Naive thymus-derived CD4-positive, alpha-beta T cell (primary cell): ENCODE measurements at places on chromosomes 11 and 22. TPM values are rescaled to one million over a fixed set of nuclear protein-coding genes. Genes with fewer than 3 reads are reported as not detected.

DNA sequence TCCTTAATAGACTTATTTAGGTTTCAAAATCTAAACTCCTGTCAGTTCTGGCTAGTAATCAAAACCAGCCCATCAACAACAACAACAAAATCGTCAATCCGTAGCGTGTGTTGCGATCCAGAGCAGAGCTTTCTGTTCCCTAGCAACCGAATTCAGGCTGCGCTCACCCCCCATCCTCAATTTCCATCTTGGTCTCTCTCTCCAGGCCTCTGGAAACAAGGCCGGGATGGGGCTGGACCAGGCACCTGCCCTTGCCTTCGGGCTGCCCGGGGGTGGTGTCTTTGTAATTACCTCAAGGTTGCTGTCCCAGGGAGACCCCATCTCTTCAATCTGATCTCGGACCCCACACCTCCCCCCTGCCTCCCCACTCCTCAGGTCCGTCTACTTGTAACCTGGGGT lies 1341.5 kb downstream of the BRD1 start:
- DNase-seq = no peak

- DNase-seq = peak; percentile 17
Measured at GRCh38 chr11:57515332-57516060, at the start of gene SLC43A1. Gene SLC43A1, minus strand, starts transcription at chr11:57515702. Its CDS starts 1,591 bp downstream, at chr11:57514111.

GRCh38 chr11:114070464-114071139 lies 11.1 kb downstream of the ZBTB16 start:
- DNase-seq = no peak

- no peak for DNase-seq
Measured at GRCh38 chr22:27842201-27842600, 40.6 kb upstream of the MN1 start.

DNA sequence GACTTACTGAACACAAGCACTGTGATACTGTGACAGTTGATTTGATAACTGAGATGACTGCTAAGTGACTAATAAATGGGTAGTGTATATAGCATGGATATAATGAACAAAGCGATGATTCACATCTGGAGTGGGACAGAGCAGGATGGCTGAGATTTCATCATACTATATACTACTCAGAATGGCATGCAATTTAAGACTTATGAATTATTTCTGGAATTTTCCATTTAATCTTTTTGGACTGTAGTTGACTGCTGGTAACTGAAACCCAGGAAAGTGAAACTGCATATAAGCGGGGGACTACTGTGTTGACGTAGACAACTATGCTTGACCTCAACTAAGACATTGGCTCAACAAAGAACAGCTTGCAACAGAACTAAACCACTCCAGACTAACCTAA lies 20.0 kb upstream of the NUCB2 start:
- DNase-seq = no peak

- no peak for DNase-seq
Measured at GRCh38 chr11:1335264-1335810, 25.9 kb upstream of the TOLLIP start.

DNA sequence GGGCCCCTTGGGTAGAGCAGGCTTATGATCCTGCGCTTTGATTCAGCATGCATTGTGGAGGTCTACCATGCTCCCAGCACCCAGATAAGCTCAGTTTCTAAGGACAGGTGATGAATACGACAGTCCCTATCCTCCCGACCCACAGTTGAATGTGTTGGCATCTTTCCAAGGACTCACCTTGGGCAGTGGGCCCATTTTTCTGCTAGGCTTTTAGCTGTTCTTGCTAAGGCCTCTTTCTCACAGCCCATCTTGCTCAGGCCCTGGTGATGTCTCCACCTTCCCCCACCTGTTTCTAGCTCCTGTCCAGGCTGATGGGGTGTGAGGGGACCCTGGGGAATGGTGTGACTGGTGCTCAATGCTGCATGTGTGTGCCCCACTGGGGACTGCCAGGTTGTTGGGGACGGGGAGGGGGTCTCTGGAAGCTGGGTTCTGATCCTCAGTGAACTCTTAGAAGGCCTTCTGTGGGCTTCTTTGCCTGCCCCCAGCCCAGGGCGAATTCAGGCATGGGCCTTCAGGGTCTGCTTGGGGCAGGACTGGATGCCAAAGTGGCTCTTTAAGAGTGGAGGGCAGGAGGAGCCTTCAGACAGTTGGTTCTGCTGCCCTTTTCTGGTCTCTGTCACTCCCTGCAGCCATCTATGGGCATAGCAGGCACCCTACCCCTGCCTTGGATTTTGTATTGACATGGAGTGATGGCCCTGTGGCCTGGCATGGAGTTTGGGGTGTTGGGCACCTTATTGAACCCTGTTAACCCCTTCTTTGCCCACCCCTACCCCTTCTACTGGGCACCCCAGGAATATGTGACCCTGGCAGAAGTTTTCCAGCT lies 33.1 kb downstream of the PHLDB1 start:
- no peak for DNase-seq

DNA sequence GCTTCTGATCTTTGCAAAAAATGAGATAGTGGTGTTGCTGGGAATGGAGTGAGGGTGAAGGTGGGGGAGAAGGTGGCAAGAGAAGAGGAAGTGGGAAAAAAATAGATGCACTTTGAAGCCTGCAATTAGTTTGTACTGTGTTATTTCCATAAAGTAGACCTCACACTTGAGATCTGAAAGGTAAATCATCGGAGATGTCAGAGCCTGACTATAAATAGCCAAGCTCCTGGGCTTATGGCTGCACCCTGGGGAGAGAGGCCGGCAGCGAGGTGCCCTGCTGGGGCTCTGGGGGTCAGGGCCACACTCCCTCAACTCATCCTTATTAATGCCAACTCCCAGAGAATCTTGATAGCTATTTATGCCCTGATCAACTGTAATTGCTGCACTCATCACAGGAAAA lies 134.4 kb downstream of the NXPE2 start:
- no peak for DNase-seq

DNA sequence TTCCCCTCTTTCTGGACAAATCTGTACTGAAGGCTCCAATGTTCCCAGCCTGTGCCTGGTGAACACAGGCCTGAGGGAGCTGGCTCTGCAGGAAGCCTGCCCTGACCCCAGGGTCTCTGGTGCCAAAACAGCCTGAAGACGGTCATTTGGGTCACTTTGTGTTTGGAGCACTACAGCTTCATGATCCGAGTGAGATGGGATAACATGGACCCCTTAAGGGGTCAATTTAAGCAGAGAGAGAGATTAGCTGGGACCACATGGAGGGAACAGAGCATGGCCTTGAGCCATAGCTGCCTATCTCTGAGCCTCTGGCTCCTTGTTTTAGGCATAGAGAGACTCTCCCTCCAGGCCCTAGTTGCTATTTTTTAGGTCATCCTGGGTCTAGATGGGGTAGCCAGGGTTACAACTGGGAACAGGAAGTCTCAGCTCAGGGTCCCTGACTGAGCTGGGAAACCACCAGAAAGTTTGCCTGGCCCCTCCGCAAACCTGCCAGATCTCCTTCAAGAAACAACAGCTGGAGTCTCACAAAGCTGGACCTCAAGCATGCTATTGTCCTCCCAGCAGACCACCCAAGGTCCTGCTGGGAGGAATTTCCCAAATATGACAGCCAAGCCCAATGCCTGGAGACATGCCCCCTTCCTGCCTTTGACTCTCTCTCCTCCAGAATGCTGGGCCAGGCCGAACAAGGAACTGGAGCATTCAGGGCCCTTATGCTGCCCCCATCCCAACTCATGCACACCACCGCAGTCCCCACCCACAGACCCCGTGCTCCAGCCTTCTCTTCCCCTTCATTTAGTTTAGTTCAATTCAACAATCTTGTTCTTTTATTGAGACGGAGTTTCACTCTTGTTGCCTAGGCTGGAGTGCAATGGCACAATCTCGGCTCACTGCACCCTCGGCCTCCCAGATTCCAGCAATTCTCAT lies 4.0 kb downstream of the SLCO2B1 start:
- DNase-seq = no peak

- DNase-seq = peak; percentile 96
Measured at GRCh38 chr11:61429691-61430582, at the start of the genes CPSF7 and SDHAF2. Gene CPSF7, minus strand, starts transcription at chr11:61429975. Its CDS starts 740 bp downstream, at chr11:61429235. Gene SDHAF2, plus strand, starts transcription at chr11:61430124. Its CDS starts 23 bp downstream, at chr11:61430147.

GRCh38 chr22:48093981-48094380 lies 1331.5 kb downstream of the TBC1D22A start:
- DNase-seq = no peak

GRCh38 chr22:41544671-41545476 lies 604 bp upstream of the POLR3H start:
- DNase-seq = no peak

- no peak for DNase-seq
Measured at GRCh38 chr22:35568751-35569739, 28.4 kb downstream of the RASD2 start.

GRCh38 chr11:117524468-117525183 lies 197.0 kb downstream of the CEP164 start:
- no peak for DNase-seq

DNA sequence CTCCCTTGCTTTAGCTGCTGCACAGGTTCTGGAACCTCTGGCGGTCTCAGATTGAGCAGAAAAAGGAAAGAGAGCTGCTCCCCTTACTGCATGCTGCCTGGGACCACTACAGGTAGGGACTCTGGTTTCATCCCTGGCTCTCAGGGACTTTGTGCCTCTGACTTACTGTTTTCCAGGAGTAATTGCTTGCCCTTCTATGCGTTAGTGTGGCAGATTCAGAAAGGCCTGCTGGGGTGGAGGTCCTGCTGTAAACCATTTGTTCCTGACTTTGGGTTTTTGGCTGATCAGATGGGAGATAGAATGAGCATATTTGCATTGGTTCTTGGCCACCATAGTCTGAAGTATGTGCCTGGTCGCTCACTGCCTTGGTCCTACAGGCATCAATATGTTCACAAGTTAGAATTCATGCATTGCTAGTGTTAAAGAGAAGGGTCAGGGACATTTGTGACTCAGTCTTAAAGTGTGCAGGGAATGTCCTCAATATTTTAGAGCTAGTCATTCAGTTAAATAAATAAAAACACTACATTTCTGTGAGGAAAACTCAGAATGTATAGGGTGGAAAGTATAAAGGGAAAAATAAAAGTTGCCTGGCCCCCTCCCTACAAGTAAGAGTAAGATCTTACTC lies 78.0 kb downstream of the PISD start:
- DNase-seq = no peak

DNA sequence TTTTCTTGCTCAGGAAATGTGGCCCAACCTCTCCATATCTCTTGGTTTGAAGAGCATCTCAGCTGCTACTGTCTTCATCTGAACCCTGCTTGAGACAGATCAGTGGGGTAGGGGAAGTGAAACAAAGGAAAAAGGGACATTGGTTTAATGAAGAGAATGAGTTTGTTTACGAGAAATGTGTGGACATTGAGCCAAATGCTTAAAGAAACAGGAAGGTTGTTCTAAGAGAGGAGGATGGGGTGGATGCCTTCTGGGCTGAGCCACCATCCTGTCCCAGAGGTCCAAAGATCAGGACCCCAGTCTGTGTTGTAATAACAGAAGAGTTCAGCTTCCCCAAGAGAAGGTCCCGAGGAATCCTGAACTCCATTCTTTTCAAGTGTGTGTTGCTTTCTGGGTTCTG lies 369.7 kb downstream of the INSC start:
- no peak for DNase-seq

DNA sequence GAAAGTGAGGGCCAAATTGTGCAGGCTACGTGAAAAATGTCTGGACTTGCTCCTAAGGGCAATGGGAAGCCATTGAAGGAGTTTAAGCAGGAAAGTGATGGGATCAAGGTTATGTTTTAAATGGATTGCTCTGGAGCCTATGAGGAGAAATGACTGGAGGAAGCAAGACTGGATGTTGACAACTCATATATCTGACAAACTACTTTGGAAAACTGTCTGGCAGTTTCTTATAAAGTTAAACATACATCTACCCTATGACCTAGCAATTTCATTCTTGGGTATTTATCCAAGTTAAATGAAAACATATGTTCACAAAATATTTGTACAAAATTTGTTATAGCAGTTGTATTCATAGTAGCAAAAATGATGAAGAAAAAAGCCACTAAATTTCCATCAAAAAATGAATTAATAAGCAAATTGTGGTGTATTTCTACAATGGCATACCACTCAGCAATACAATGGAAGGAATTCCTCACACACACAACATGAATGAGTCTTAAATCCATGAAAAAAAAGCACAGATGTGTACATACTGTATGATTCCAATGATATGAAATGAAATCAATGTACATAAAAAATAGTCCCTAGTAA lies 24.1 kb downstream of the FZD4 start:
- DNase-seq = no peak

- no peak for DNase-seq
Measured at GRCh38 chr11:124916370-124916710, 2.7 kb upstream of the HEPN1 start.

DNA sequence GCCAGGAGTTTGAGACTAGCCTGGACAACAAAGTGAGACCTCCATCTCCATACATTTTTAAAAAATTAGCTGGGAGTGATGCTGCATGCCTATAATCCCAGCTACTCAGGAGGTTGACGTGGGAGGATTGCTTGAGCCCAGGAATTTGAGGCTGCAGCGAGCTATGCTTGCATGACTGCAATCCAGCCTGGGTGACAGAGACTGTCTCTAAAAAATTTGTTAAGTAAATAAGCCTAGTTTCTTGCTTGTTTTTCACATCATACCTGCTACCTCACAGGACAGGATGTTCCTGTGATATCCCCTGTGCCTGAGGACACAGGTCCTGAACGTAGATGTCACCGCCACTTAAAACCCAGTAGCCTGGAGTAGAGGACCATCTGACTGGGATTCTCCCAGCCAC lies 348.6 kb downstream of the MN1 start:
- no peak for DNase-seq

DNA sequence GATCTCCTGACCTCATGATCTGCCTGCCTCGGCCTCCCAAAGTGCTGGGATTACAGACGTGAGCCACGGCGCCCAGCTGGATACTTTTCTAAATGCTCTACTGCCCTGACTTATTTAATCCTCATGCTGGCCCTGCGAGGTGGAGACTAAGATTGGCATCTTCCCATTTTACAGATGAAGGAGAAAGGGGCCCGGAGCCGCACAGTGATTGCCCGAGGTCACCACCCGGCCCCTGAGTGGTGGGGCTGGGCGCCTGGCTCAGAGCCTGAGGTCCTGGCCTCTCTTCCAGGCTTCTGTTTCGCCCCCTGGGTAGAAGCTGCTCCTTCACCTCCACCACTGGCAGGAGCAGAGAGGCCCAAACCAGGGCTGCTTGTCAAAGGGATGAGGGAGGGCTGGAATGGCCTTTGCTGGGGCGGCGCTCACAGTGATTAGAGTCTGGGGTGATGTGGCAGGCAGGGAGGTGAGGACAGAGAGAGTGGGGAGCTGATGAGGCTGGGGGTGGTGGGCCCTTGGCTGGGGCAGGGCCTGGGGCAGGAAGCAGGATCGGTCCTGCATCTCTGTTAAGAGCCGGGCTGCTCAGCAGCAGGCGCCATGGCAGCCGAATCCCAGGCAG lies 15.4 kb upstream of the MPPED1 start:
- DNase-seq = no peak

- no peak for DNase-seq
Measured at GRCh38 chr22:31106731-31107177, 614 bp downstream of the SELENOM start.

- DNase-seq = no peak
Measured at GRCh38 chr11:2807801-2808241, 77.8 kb downstream of the CDKN1C start.

CCDC34 gene
- total RNA-seq = 3.6 TPM

SHISA8 gene
- 0.54 TPM for total RNA-seq

B4GALNT4 gene
- 2.2 and 3.5 TPM in 2 replicates for total RNA-seq

CD248 gene
- 1.6 TPM for total RNA-seq

NXF1 gene
- total RNA-seq = 175 TPM

TMPRSS13 gene
- 3.1 TPM for total RNA-seq

RFPL1 gene
- total RNA-seq = not detected

PITPNB gene
- total RNA-seq = 71.3 TPM

CALCA gene
- not detected in 2 replicates for total RNA-seq

HORMAD2 gene
- not detected for total RNA-seq

GLYATL2 gene
- total RNA-seq = not detected
